ENCODE measurements at places on chromosomes 11 and 22.

- no peak for DNase-seq
Measured at GRCh38 chr11:31214372-31214771, 155.2 kb downstream of the DCDC1 start.

DNA sequence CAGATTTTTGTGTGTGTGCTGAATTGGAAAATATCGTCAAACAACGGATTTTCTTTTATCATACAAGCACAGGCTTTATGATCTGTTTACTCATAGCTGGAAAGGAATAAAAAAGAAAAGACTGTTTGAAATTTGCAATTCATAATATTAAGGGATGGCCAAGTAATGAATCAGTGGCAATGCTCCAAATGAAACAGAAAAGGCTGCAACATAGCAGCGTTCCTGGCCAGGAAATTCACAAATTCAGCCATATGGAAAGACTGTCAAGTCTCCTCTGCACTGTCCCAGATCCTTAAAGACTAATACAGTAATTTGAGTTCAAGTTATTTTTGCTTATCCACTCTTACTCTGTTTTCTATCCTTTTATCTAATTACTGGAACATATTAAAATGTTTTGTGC, 98.2 kb downstream of the MSANTD4 start:
- DNase-seq: no peak

DNA sequence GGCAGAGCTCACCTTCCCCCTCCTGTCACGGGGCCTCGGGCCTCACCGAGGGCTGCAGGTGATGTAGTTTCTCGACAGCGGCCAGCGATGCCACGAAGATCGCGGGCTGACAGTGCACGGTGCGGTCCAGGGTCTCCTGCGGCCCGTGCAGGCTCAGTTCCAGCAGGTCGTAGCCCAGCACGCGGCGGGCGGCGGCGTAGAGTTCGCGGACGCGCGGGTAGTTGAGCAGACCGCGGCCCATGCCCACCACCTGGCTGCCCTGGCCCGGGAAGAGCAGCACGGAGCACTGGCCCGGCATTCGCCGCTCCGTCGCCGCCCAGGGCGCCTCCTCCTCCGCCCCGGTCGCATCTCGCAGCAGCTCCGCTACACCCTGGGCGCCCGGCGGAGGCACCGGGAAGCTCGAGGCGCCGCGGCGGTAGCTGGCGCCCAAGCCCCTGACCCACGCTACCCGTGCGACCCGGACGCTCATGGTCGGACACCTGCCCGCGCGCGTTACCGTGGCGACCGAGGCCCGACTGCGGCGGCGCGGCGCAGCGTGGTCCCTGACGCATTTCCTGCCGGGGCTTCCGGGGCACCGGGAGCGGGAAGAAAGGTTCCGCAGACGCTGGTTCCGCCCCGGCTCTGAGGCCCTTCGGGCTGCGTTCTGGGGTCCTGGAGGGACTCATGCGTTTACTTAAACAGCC, at the start of gene MCAT:
Gene MCAT, minus strand, starts transcription at position 519 of the 683 bp plus-strand sequence. Its CDS starts 50 bp downstream, at position 469.
- peak; percentile 86 for DNase-seq

- DNase-seq: peak; percentile 50
Measured at GRCh38 chr22:26756675-26757293, 99.4 kb downstream of the MIAT start.

GRCh38 chr11:70732881-70733196, 334.5 kb downstream of the CTTN start:
- DNase-seq: no peak

- DNase-seq: no peak
Measured at GRCh38 chr22:42720263-42721044, at the start of gene A4GALT. Gene A4GALT, minus strand, starts transcription at chr22:42720870. Its CDS starts 26,919 bp downstream, at chr22:42693951.

- DNase-seq: no peak
Measured at GRCh38 chr11:79413268-79413667, 27.6 kb downstream of the TENM4 start.

GRCh38 chr11:67584881-67585873, 1.6 kb downstream of the GSTP1 start:
- no peak for DNase-seq

- peak; percentile 80 for DNase-seq
Measured at GRCh38 chr22:38572065-38572464, 2.1 kb upstream of the DMC1 start.

GRCh38 chr11:8512547-8512946, 81.5 kb downstream of the STK33 start:
- no peak for DNase-seq

DNA sequence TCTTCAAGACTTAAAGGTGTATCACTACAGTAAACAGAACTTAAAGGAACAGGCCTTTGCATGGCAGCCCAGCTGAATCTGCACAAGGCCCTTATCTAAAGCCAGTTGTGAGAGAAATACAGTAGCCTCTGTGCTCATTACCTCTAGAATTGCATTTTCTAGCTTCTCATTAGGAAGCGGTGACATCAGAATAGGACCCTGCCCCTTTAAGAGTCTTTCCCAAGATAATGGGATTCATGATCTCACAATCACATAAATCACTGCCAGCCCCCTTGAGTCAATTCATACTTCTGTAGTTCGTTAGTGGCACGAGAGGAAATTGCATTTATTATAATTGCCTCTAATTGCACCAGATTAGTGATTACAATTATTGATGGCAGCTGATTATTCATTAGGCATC, 170.3 kb downstream of the NTM start:
- DNase-seq: no peak

DNA sequence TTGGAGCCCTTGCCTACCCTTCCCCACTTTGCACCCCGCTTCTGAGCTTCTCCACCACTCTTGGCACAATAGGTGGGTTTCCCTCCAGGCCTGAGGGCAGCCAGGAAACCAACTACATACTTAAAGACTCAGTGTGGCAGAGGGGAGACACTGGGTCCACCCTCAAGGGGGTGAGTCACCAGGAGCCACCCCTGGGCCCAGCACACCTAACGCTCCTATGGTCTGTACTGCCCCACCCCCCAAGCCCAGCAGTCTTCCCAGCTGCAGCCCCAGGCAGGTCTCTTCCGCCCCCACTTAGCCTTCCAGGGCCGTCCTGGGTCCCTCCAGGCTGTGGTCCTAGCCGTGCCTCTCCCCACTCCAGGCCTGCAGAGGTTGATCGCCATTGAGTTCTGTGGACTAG, 3.2 kb upstream of the TMPRSS13 start:
- DNase-seq: no peak

- DNase-seq: no peak
Measured at GRCh38 chr22:19722178-19722981, 959 bp upstream of the GP1BB start.

GRCh38 chr22:33209930-33210784, 152.0 kb upstream of the SYN3 start:
- DNase-seq: peak; percentile 55

DNA sequence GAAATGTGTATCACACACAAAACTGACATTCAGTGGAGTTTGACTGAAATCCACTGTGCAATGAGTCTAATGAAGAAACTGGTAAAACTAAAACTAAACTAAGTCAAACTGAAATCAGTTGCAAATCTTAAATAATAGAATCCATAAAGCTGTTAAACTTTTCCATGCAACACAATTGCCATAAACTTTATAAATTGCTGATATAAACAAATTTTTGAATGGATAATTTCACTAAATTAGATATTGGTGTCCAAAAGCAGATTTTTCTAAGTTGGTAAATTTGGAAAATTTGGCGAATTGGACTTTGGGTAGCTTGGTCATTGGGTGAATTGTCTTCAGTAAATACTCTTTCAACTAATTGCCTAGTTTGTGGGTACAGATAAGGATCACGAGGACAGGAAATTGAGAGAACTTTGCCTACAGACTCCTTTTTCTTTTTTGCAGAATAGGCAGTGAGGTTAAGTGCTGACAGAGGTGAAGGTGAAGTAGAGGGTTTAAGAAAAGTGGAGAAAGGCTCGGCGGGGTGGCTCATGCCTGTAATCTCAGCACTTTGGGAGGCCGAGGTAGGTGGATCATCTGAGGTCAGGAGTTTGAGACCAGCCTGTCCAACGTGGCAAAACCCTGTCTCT, 12.8 kb downstream of the MRPL17 start:
- no peak for DNase-seq

DNA sequence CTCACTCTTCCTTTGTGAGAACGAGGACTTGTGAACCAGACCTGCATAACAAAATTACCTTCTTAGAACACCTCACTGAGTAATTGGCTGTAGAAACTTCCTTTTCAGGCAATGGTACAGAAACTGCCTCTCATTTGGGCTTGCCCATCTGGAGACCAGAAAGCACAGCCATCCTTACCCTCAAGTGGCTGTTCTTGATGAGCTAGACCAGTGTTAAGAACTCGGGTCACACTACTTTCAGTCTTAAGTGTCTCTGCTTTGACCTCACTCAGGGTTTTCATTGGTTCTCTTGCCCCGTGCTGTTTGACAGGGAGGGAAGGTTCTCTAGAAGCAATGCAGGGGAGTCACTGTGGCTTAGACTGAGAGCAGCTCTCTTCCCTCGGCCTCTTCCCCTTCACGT, 29.3 kb downstream of the NAT10 start:
- DNase-seq: no peak

GRCh38 chr22:48414651-48415050, 1413.0 kb downstream of the BRD1 start:
- DNase-seq: no peak

- no peak for DNase-seq
Measured at GRCh38 chr11:30889143-30889794, 303.1 kb upstream of the MPPED2 start.

DNA sequence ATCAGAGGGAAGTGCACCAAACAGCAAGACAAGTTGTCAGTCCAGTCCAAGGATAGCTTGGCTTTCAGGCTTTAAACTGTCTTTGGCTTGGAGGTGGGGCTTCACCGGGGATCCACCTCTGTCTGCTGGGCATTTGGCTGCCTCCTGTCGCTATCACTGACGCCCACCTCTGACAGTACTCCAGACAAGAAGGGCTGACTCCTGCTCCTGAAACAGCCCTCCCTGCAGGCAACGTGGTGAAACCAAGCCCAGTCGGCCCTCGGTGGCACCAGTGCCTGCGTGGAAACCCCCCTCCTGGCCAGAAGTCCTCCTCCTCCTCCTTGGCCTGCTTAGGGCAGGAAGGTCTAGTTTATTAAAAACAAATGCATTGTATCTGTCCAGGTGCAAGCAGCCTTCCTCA, 16.9 kb downstream of the DHCR7 start:
- DNase-seq: no peak

- no peak for DNase-seq
Measured at GRCh38 chr11:61787928-61788491, 4.4 kb downstream of the TMEM258 start.

All from RKO (cell line).